ENCODE measurements at places on chromosomes 12 and 14. TPM values are rescaled to one million over a fixed set of nuclear protein-coding genes. Genes with fewer than 3 reads are reported as not detected.

RFLNA gene
- total RNA-seq: 7.2 TPM

KRT74 gene
- not detected for total RNA-seq

SLC38A6 gene
- 111 TPM for total RNA-seq

SDSL gene
- 0.94 TPM for total RNA-seq

PRIMA1 gene
- total RNA-seq: not detected

ADAM21 gene
- total RNA-seq: not detected

MUCL1 gene
- not detected for total RNA-seq

SERPINA3 gene
- 1.3 TPM for total RNA-seq

TAS2R7 gene
- 0.94 TPM for total RNA-seq

TSHR gene
- 0.63 TPM for total RNA-seq

DPPA3 gene
- total RNA-seq: not detected

ERP29 gene
- 27.2 TPM for total RNA-seq

TPPP2 gene
- not detected for total RNA-seq

DIO3 gene
- not detected for total RNA-seq

KCNC2 gene
- total RNA-seq: 19.7 TPM

NR2C1 gene
- 84.2 TPM for total RNA-seq

ANKS1B gene
- 534 TPM for total RNA-seq

TOMM20L gene
- total RNA-seq: not detected

RGS6 gene
- total RNA-seq: 13.5 TPM

CLEC7A gene
- 0.31 TPM for total RNA-seq

FGF6 gene
- not detected for total RNA-seq

YY1 gene
- total RNA-seq: 58.8 TPM

SLC7A8 gene
- 5.0 TPM for total RNA-seq

Measured in parietal lobe (tissue), 2 donors.